ENCODE measurements at places on chromosomes 7 and 10.

- no peak for DNase-seq
Measured at GRCh38 chr10:24871011-24871935, 81.1 kb downstream of the PRTFDC1 start.

DNA sequence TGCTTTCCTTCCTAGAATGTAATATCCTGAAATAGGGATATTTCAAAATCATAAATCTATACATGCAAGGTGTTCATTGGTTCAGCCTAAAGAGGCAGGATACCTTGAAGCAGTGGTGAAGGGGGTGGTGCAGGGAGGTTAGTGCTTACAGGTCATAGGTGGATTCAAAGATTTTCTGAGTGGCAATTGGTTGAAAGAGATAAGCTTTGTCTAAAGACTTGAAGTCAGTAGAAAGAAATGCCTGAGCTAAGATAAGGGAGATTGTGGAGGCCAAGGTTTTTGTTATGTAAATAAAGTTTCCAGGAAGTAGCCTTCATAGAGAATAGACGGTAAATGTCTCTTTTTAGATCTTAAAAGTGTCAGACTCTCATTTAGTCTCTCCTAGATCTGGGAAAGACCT lies 741.2 kb upstream of the ZWINT start:
- no peak for DNase-seq

DNA sequence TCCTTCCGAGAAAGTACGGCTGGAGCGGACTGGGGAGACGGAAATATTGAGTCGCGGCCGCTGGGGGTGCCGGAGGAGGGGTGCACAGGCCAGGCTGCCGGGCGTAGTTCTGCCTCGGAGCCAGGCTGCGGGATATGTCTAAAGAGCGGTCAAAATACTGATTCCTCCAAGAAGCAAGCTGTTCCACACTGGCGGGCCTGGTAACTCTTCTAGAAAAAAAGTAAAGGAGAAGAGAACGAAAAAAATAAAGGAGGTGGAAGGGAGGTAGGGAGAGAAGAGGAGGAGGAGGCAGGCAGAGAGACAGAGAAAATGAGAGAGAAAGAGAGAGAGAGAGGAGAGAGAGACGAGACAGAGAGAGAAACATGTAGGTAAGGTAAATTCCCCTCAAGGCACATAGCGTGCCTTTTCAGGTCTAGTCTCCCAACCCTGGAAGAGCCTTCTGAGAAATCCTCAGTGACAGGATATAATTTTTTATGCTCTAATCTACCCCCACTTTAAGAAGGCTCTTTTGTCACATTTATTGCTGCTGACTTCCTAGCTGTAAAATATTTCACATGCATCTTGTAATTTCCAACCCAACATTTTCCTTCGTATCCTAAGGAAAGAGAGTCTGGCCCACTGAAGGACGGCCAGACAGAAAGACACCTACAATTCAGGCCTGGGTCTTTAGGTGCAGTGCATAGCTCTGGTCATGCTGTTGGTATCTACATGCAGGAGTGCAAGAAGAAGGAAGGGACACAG lies 5.7 kb downstream of the DLX5 start:
- no peak for DNase-seq

DNA sequence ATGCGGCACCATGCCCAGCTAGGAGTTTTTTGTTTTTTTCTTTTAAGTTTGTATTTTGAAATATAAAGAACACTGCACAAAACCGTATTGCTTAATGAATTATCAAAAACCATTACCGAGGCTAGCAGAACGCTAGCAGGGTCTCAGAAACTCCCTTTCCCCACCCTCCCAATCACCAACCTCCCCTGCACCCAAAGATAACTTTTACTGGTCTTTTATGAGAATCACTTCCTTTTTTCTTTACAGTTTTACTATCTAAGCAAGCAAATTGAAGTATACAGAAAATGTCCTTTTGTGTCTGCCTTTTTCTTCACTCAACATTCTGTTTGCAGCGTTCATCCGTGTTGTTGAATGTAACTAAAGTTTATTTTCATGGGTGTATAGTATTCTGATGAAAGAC lies 13.4 kb downstream of the HIP1 start:
- DNase-seq: no peak

DNA sequence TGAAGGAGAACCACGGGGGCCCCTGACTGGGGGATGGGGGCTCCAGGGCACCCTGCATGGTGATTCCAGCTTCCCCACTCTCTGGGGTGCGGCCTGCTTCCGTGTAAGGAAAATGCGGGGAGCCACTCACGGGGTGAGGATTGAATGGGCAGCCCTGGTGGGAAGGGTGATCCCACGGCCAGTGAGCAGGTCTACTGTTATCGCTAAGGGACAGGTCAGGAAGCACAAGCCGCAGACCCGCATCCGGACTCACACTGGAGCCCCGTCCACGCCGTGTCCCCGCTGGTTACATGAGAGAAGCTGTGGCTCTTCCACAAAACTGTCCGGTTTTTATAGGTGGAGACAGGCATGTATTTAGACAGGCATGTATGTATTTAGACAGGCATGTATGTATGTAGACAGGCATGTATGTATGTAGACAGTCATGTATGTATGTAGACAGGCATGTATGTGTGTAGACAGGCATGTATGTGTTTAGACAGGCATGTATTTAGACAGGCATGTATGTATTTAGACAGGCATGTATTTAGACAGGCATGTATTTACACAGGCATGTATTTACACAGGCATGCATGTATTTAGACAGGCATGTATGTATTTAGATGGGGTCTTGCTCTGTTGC lies 5.7 kb downstream of the PSMG3 start:
- DNase-seq: no peak

- no peak for DNase-seq
Measured at GRCh38 chr10:80268266-80268665, 21.2 kb downstream of the MAT1A start.

DNA sequence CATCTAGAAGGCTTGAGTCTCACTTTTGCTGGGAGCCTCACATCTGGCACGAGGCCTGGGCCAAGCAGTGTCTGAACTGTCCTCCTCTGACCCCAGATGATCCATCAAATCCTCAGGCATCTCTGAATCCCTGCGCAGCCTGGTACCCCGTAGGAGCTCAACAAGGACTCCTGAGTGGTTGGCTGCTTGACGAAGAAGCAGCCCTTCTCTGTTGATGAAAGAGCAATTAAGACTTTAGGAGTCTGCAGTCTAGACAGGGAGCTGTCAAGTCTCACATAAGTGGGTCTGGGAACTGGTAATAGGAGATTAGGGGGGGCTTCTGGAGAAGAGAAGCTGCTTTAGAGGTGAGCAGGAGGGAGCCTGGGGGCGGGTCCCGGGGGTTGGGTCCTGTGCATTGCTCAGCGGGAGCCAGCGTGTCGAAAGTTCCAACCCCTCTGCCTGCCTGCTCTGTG lies 326.0 kb downstream of the RPS24 start:
- no peak for DNase-seq

DNA sequence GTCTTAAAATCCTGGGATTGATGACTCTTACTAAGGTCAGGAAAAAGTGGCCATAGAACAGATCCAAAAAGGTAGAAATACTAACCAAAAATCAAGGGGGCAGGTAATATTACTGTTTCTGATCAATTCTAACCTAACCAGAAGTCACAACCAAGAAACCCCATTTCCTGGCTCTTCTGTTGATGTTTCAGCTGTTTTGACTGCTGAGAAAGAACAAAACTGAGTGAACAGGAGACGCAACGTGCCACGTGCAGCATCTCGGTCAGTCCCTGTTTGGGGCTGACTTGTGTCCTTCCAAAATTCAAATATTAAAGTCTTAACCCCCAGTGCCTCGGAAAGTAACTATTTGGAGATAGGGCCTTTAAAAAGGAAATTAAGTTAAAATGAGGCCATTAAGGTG lies 56.8 kb downstream of the JAZF1 start:
- no peak for DNase-seq

- no peak for DNase-seq
Measured at GRCh38 chr10:118669020-118669791, 73.8 kb upstream of the PRLHR start.
